Heart right ventricle (tissue), 16 donors: ENCODE measurements at places on chromosomes 2 and 18.

DNA sequence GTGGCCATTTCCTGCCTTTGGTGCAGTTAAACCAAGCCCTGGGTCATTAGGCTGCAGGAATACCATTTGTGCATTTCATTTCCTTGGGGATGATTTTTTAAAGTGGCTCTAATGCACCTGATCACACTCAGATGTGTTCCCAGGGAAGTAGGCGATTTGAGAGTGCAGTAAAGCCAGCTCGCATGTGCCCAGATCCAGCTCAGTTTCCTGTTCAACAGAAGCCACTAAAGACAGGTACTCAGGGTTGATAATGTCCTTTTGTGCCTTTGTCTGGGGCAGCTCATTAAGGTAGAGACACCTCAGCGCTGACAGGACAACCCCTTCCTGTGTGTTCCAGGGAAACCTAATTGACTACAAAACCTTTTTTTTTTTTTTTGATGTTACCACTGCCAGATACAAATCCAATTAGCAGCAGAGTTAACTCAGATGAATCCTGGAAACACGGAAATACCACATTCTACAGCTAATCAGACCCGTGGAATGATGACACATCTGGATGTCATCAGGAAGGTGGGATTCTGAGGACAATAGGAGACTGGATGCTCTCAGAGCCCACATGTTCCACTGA is 15.2 kb upstream of the CHRNA1 start:
- DNase-seq = no peak

GRCh38 chr2:37832590-37833197 is 92.4 kb upstream of the RMDN2 start:
- DNase-seq = peak; percentile 81

GRCh38 chr2:133581010-133581760 is 12.9 kb upstream of the NCKAP5 start:
- no peak for DNase-seq

- DNase-seq = no peak
Measured at GRCh38 chr2:36466135-36466534, 110.6 kb downstream of the CRIM1 start.

DNA sequence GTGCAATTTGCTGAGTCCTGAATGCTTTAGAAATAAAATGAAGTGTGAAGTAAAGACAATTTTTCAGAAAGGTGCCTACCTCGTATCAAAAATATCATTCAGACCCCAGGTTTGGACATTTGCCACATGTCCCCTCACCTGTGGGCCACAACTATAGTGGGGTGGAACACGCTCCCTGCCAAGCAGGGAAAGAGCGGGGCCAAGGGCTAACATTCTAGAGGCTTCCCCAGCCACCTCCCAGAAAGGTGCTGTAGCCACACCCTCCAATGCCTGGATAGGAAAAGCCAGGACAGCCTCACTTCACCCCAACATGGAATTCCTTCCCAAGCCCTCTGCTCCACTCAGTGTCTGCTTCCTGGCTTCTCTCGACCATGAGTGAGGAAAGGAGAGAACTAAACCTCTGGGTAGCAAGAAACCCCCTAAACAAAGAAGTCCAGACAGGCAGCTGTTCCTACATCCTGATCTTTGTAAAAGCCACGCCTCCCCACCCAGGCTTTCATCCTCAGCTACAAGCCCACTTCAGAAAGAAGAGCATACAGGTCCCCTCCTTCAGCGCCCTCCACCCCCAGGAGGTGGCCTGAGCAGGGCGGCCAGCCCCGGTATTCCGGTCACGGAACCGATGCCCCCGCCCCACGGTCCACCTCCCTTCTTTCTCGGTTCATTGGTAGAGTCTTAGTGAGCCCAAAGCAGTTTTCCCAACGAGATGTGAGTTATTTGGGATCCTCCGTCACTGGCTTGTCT is 2.1 kb downstream of the COL6A3 start:
- DNase-seq = no peak

GRCh38 chr2:115779085-115779632 is 1336.7 kb downstream of the DPP10 start:
- no peak for DNase-seq

DNA sequence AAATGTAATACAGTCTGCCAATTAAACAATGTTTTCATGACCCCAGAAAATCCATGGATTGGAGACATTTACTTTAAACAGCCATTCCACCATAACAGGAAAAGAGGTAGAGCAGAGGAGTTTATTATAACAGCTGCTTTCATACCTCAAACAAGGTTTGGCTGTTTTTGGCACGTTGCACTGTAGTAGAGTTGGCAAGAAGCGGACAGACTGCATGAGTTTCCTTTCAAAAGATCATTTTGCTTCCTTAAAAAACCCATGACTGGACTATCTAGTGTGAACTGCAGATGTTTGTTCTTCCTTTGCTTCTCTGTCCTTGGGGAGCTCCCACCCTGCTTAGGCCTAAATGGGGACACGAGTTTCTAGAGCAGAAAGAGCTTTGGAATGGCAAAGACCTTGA is 108.5 kb upstream of the THOC1 start:
- no peak for DNase-seq

- DNase-seq = no peak
Measured at GRCh38 chr18:78595924-78596573, 383.6 kb upstream of the SALL3 start.
